ENCODE measurements at places on chromosomes 13 and 19.
A peak's percentile ranks its signal among the peaks of the same experiment; 100 is the strongest.

DNA sequence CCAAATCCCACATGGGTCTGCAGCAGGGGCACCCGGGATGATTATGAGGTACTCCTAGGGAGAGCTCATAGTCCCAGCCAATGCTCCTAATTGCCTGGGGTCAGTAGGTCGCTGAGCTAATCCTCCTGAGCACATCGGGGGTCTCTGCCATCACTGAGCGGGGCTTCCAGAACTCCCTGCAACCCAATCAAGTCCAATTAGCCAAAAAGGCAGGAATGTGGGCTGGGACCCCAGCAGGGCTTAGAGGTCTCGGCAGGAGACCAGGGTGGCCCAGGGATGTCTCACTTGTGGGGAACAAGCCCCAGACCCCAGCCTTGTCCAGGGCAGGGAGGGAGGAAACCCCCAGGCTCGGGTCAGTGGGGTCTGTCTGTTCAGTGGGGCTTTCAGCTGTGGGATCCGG is 17.1 kb upstream of the CPAMD8 start:
- DNase-seq: no peak

- no peak for DNase-seq
Measured at GRCh38 chr13:74576420-74576819, 442.2 kb upstream of the KLF12 start.

- DNase-seq: no peak
Measured at GRCh38 chr19:16382775-16383543, 58.3 kb downstream of the KLF2 start.

- no peak for DNase-seq
Measured at GRCh38 chr13:77040076-77040475, 13.1 kb upstream of the FBXL3 start.

DNA sequence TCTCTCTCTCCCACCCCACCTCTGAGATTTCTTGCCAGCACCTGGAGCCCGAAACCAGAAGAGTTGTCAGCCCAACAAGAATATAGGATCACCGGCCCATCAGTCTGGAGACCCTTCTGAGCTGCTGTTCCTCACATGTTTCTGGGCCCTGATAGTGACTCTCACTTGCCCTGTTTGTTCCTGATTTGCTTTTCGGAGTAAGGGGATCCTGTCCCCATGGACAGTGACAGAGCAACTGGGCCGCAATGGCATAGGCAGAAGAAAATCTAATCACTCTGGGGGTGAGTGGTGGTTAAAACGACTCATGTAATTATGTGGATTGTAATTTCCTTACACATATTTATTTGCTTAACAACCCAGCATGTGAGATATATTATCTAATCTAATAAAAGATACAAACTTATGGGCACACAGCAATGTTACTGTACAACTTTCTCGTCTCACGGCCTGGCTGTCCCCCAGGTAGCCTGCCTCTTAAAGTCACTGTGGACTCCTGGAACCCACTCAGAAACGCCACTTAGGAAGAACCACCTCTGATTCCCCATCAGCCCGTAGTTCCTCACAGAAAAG is 663 bp upstream of the SMAD9 start:
- no peak for DNase-seq

- no peak for DNase-seq
Measured at GRCh38 chr19:10292789-10293636, 3.3 kb downstream of the ICAM5 start.

- no peak for DNase-seq
Measured at GRCh38 chr19:53908106-53908934, 758 bp upstream of the CACNG7 start.

DNA sequence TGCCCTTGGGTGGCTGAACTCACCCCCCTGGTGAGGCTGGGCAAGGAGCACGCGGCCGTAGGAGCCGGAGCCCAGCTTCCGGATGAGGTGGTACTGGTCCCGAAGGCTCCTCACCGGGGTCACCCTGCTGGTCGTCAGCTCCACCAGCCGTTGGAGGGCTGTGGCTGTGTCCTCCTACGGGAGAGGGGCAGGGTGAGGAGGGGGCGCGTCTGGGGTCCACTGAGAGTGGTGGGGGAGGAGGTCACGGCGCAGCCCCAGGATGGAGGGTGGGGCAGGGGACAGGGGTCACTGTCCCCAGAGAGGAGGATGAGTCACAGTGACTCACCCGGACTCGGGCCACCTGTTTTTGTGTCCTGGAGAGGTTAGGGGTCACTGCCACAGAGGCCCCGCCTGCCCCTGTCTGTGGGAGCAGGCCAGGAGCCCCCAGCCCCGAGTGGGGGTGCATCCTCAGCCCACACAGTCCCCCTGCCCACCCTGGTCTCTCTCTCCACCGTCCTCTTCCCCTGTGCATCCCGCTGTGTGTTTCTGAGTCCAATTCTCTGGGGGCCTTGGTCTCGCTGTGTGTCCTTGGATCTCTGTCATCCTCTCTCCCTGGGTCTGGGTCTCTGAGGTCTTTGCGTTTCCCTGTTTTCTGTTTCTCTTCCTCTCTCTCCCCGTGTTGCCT is 435 bp downstream of the SBK3 start:
- no peak for DNase-seq

- no peak for DNase-seq
Measured at GRCh38 chr13:36370108-36370429, 23.9 kb upstream of the SPART start.

- DNase-seq: no peak
Measured at GRCh38 chr13:100565286-100565685, 23.3 kb downstream of the GGACT start.

DNA sequence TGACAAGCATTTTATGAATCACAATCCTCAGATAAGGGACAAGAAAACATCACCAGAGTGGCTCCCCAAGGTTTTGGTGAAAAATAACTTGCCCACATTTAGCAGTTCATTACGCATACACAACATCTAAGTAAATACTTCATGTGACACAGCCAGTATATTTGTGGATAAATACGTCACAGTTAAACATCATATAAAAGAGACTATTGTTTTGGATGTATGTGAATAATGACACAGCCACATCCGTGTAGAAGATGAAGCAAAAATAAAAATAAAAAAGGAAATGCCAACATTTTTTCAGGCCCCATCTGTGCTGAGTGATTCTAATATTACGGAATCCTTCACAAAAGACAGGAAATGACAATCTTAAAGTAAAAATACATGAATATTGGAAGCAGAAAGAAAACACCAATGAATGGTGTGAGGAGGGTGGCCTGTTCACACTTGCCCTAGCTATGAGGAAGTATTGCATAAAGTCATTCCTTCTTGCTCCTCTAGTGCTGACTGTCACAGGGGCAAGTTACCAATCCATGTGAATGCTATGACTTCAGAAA is 457.1 kb downstream of the KLF12 start:
- no peak for DNase-seq

GRCh38 chr13:39859898-39860297 is 204.4 kb downstream of the COG6 start:
- DNase-seq: no peak

- DNase-seq: no peak
Measured at GRCh38 chr13:36813225-36813624, 5.8 kb upstream of the RFXAP start.

DNA sequence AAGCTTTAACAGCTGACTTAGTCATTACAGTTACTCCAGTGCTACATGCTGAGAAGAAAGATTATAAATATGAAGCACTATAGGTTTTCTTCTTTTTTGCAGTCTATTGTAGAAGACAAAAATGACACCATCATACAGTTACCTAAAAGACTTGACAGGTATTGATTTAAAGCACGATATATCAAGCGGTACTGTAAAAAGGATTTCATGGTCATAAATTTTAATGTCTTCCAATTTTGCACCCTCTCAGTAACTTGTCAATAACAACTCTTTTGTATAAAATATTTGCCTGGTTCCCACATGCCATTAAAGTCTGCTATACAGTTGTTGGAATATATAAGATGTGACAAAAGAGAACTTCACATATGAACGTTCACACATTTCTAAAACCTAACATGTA is 102.8 kb downstream of the ZIC5 start:
- no peak for DNase-seq

DNA sequence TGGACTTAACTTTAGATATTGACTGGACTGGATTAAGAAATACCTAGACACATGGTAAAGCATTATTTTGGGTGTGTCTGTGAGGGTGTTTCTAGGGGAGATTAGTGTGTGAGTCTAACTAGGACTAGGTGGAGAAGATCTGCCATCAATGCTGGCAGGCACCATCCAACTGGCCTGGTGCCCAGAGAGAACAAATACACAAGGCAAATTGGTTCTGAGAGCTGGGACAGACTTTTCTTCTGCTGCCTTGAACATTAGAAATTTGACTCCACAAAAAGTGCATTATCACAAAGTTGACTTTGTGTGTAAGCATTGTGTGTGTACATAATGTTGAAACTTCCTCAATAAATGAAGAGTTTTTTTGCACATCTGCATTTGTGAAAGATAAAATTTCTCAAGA is 522.1 kb downstream of the SUCLA2 start:
- no peak for DNase-seq

DNA sequence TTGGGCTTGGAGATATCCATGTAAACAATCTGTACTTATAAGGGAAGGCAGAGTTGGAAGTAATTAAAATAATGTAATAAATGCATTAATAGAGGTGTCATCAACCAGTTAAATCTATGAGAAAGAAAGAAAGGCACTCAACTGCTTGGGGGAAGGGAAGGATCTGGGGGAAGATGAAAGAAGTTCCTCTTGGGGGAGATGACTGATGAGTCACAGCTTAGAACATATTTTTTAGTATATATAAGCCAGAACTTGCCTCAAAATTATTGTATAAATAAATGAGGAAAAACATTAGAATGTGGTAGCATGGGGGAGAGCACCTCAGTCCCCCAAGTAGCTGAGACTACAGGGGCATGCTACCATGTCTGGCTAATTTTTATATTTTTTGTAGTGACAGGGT is 205.8 kb downstream of the GGACT start:
- no peak for DNase-seq

DNA sequence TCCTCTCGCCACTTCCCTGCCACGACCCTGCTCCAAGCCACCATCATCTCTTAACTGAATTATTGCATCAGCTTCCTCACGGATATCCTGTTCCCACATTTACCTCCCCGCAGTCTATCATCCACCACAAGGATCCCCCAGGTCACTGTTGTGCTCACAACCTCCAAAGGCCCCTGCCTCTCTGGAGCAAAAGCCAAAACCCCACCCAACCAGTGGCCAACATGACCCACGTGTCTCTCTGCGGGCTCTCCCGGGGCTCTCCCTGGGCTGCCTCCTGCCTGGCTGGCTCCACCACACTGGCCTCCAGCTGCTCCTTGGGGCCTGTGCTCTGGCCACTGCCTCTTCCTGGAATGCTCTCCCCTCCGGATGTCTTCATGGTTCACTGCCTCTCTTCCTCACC is 809.3 kb downstream of the UQCRFS1 start:
- DNase-seq: no peak

- no peak for DNase-seq
Measured at GRCh38 chr19:7862413-7862951, 11.7 kb downstream of the PRR36 start.

DNA sequence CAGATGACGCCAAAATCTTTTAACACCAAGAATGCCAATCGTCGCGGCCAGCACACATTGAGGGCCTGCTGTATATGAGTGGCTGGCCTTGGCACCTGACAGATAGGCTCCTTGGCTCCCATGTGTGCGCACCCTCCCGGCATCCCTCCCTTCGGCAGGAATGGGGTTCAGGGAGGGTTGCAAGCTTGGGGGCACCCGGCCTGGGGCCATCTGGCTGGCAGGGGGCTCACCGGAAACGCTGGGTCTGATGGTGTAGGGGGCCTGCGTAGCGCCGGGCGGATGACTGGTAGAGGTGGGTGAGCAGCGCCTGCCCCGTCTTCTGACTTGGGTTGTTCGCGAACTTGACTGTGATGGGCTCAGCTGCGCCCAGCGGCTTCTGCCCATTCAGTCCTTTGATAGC is 22.4 kb downstream of the PRKCSH start:
- no peak for DNase-seq

- DNase-seq: peak; percentile 53
Measured at GRCh38 chr19:49585023-49585422, 3.9 kb downstream of the PRRG2 start.

DNA sequence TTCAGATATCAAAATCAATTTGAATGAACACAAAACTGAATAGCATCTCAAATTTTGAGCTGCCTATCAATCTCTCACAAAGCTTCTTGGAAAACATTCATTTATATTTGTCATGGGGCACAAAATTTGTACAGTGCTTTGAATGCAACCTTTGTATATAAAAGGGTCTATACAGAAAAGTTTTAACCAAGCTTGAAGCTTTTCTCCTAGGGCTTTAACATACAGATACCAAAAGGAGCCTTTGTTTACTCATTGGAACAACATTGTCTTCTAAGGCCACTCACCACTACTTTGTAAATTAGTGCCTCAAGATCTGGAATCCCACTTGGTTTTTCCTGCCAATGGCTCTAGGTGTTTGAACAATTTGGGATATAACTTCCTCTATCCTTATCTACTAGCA is 21.2 kb downstream of the LNX2 start:
- no peak for DNase-seq

DNA sequence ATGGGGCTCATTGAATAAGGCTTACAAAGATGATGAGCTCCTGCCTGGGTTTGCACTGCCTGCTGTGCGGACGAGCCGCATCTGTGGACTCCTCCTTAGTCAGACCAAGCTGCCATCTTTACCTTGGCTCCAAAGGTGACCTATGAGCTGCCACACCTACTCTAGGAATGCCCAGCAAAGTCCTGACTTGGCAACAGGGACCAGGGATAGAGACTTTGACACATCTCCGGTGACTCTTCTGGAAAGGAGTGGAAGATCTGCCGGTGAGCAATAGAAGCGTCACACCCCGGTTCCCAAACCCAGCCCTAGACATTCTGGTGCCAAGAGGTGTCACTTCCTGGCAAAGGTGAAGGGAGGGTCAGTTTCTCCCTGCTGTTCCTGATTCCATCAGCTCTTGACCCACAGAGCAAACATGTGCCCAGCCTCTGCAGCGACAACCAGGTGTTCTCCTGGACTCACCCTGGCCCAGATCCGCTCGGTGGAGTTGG is 50.2 kb upstream of the GTF3A start:
- no peak for DNase-seq

DNA sequence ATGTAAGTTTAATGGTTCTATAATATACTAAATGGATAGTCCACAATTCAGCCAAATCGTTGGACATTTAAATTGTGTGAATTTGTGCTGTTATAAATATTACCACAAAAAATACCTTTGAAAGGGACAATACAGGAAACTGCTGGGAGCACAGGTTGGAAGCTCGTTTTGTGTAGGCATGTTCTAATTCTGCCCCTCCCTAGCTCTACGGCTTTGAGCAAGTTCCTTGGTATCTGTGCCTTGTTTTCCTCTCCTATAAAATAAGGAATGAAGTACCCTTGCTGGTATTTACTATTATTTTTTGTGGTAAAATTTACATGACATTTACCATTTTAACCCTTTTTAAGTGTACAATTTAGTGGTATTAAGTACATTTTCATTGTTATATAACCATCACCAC is 102.6 kb upstream of the SLC7A1 start:
- no peak for DNase-seq
